ENCODE measurements at places on chromosomes 1 and 21. TPM values are rescaled to one million over a fixed set of nuclear protein-coding genes. Genes with fewer than 3 reads are reported as not detected.

DNA sequence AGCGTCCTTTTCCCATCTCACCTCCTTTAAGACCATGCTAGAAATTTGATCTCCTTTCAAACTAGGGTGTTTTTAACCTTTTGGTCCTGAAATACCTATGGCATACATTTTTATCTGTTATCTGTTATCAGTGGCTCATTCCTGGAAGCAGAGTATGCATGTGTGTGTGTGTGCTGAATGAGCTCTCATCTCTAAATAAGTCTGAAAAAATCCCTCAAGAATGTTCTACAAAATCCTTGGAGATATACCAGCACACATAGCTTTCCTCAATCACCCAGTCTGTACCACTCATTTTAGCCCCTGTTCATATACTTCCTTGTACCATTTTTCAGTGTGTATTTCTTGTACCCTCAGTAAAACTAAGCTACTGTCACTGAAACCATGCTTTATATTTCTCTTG is 6.0 kb upstream of the DARS2 start:
- no peak for DNase-seq

The SLAMF6 gene
- total RNA-seq, result not detected

- DNase-seq, result no peak
Measured at GRCh38 chr21:18368205-18368604, 35.4 kb downstream of the TMPRSS15 start.

The DNALI1 gene
- 4.0 TPM for total RNA-seq

DNA sequence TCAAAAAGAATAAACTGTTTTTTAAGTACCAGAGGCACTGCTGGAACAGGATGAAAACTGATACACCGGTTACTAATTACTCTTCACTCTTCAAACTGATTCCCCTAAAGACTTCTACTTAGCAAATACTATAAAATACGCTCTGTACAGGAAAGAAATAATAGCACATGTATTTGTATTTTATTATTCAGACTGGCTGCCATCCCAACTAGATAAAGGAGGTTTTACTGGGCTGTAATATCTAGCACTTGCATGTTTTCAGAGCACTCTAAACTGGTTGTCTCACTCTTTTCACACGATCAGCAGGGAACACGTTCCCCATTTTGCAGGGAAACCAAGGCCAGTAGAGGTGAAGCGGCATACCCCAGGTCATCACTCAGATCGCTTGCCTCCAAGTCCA is 9.2 kb downstream of the SMIM12 start:
- DNase-seq, result no peak

- DNase-seq, result no peak
Measured at GRCh38 chr1:98018074-98018473, 97.2 kb upstream of the DPYD start.

GRCh38 chr21:25791319-25791718 is 56.5 kb downstream of the GABPA start:
- no peak for DNase-seq

- DNase-seq, result no peak
Measured at GRCh38 chr1:244006961-244007360, 44.1 kb upstream of the ZBTB18 start.

GRCh38 chr1:88472298-88472697 is 211.8 kb upstream of the PKN2 start:
- DNase-seq, result no peak

The GREM2 gene
- total RNA-seq, result 0.15 TPM

The CSF3R gene
- 0.97 TPM for total RNA-seq

DNA sequence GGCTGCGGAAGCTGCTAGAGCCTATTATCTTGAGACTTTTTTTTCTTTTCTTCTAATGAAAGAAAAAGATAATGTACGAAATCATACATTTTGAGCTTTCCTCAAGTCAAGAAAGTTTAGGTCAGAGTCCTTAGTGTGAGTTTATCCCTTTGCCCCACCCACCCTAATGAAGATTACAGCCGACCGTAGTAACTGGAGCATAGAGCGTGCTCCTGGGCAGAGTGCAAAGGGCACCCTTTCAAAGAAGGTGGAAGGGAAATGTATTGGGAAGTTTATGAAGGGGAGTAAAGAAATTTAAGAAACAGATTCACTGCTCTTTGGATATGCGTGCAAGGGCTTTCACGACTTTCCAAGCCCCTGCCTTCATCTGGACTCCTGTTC is 17.2 kb downstream of the GNG12 start:
- no peak for DNase-seq

The KCNC4 gene
- 8.6 TPM for total RNA-seq

The TRIM45 gene
- total RNA-seq, result 12.7 TPM

DNA sequence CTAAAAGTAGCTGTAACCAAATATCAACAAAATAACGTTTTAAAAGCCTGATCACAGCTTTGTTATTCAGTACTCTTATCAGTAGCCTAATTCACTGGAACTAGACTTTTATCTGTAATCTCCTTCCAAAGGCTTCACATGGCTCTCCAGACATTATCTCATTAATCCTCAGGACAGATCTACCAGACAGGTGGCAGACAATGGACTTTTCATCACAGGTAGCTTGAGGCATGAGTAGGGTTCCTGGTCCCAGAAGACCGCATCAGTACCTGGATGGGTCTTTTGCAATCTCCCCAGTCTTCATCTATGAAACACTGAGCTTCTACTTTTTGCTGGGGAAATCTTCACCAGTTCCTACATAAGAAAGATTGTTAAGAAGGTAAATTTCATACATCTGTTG is 132.2 kb upstream of the FOXD3 start:
- DNase-seq, result no peak

DNA sequence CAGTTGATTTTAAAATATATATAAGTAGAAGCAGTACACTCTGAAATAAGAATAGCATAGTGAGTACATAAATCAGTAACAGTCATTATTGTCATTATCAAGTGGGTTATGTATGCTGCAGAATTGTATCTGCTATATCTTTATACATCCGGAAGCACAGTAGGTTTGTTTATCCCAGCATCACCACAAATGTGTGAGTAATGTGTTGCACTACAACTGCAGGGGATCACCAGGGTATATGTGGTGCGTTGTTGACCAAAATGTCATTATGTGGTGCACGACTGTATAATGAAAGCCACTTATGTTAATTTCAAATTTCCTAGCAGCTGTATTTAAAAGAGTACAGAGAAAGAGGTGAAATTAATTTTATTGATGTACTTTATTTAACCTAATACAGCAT is 87.7 kb upstream of the GADD45A start:
- no peak for DNase-seq

DNA sequence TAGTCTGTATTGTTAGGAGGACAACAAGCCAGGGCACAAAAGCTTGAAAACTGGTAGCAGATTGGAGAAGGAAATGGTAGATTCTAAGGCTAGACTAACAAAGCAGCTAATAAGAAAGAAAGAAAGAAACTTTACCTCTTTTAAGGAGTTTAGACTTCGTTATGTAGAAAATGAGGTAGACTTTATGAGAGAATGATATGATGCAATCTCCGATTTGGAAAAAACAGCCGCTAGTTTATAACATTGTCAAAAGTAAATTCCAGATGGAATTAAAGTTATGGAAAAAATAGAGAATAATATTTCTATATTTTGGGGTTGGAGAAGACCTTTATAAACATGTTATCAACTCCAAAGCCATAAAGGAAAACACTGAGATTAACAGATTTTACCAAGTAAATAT is 67.0 kb downstream of the CAMSAP2 start:
- DNase-seq, result no peak

GRCh38 chr1:10785728-10786638 is 10.5 kb downstream of the CASZ1 start:
- DNase-seq, result no peak

The NES gene
- 231 TPM for total RNA-seq

DNA sequence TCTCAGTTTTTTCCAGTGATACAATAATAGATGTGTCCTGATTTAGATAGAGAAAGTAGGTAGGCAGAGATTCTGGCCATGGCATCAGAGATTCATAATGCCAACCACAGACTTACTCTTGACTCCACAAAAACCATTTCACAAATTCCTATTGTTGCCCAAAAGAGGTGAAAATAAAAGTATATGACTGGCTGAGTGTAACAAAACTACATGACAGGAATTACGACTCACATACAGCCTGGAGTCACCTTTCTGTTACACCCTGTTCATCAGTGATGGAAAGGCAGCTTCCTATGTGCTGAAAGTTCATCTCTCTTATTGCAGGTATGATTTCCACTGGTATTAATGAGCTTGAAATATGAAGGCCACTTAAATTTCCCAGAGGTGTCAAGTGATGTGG is 72.3 kb downstream of the MPZL1 start:
- no peak for DNase-seq

DNA sequence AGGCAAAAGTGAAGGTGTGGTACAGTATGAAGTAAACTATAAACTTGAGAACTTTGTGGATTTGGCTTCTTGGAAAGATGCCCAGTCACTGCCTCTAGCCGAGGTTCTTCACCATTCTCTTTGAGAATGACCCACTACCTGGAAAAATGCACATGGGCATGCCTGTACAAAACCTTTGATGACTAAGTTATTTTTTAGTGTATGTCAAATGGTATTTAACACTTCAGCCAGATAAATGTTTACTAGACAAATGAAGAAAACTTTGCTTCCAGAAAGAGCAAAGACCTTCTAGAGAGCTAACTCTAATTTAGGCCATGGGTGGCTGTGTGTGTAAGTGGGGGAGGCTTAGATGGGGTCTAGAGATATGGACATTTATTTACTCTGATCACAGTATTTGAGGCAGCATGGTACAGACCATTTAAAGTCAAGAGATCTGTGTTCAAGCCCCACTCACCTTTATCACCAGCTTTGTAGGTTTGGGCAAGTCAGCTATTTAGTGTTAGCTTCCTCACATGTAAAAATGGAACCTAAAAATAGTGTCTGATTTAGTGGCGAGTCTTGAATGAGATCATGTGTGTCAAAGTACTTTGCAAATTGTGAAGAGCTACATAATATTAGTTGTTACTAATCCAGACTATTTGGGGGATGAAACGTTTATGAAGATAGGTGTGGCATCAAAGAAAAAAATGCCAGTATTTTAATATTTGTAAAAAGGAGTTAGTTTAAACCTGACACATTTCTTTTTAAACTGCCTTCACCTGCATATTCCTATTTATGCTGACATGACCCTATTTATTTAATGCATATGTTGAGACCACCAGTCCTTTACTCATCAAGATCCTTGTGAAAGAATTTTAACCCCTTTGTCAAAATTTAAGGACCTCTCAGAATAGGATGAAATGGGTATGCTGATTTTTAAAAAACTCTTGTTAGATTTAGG is 20.2 kb downstream of the NFYC start:
- no peak for DNase-seq

The RHBG gene
- 0.69 TPM for total RNA-seq

The MRTO4 gene
- 82.4 TPM for total RNA-seq

The AIRE gene
- total RNA-seq, result 0.31 TPM

The LEFTY2 gene
- 971 TPM for total RNA-seq

DNA sequence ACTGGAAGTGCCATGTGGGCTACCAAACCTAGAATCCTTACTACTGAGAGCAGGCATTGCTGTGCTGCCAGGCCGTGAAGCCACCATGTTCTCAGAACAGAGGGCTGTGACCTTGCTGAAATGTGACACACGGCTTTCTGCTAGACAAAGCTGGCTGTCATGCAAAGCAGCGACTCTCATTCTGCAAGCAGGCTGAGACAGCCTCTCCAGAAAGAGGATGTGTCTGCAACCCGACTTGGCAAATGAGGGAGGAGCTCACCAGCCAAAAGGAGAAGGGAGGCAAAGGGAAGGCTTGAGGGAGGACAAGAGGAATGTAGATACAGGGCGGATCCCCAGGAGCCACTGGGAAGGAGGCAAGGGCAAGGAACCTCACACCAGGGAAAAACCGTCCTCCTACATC is 85.7 kb upstream of the KRTAP19-8 start:
- no peak for DNase-seq

DNA sequence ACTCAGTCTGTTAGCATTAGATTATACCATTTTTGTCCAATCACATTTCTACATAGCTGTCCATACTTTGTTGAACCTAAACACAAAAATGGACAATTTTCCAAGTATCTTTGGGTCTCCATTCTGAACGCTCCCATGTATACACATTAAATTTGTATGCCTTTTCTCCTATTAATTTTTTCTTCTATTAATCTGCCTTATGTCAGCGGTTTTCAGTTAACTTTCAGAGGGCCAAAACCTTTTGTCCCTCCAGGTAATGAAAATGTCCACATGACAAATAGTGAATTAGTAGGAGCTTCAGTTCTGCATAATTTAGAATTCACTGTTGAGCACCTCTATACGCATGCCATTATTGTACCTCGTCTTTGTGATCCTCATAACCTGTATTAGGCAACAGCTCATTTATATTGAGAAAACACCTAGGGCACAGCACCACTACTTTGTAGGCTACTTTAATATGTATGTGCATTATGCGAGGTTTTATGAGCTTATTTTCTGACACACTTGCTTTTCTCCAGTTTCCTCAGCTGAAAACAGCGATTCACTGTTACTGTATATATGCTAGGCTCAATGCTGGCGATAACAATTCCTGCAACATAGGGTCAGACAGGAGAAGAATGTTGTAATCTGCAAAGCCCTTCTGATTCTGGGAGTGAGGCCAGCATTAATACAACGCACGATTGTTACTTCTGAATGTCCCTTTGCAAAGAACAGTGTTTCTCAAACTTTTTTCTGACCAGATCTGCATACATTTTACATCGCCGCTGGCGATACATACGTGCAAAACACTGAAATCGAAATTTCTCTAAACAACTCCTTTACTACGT is 1.1 kb upstream of the ABCD3 start:
- DNase-seq, result no peak

DNA sequence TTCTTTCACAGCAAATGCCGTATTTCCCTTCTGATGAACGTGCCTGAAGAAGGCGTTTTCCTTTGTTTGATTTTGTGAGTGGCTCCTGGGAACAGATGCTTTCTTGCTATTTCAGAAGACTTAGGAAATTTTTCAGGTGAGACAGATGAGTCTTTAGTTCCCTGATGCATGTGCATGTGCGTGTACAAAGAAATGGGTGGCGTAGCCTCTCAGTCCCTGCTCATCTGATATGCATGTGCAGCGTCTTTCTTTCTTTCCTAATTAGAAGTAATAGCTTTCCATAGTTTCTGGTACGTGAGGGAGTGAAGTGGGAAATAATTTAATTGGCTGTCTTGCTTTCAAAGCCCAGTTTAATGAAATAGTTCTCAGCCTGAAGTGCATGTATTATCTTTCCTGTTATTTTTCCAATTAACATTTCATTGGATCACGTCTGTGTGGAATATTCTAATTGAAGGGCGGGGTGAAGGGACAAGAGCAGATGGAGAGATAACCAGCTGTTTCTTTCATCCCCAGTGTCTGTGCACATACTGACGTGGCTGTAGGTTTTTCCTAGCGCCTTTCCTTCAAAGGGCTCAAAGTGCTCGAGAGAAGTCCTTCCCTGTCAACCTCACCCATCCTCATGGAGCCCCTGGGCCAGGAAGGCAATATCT is 104.3 kb downstream of the FAM78B start:
- no peak for DNase-seq

All from H7 (cell line).